Stimulated activated CD4-positive, alpha-beta T cell treated with anti-CD3 and anti-CD28 coated beads, Interleukin-2, amount 100 ng/mL, for 48 hours (primary cell): ENCODE measurements at places on chromosomes 5 and 9.

- DNase-seq: no peak
Measured at GRCh38 chr9:7192266-7192665, 434.5 kb downstream of the KDM4C start.

DNA sequence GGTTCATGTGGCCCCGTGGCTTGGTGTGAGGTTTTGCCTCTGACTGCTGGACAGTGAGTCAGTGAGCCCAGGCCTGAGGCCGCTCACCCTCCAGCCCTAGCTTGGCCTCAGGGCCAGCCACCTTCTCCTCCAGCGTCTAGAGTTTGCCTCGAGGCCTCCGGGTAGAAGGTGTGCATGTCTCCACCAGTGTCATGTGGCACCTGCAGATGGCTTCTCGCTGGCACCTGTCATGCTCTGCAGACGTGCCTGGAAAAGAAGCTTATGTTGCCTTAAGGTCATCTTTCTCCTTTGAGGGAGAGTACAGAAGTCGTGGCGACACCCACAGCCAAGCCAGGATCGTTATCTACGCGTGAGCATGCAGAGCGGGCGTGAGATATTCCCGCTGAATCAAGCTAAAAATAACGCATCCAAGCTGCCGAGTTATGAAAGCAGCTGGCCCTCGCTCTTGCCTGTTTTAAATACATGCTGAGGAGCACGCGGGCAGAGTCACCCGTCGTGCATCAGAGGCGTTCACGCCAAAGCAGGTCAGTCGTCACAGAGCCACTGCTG is 79.7 kb upstream of the FCN2 start:
- DNase-seq: no peak

DNA sequence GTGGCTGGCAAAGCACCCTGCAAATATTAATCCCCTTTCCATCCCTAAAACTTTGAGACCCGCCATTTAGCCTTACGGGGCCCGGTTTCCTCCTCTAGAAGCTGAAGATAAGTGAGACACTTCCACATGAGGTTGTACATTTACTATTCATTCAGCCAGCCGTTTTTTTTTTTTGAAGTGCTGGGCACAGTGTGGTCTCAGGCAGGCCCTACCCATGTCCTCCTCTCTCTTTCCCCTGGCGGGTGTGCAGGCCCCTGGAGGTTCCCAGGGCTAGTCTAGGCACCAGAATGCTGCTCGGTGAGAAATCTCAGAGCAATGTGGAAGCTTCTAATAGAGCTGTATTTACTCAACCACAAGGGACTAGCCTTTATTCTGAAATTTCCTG is 107.4 kb upstream of the LARP1 start:
- DNase-seq: no peak

GRCh38 chr5:38723426-38723825 is 122.4 kb upstream of the OSMR start:
- no peak for DNase-seq

GRCh38 chr9:117938896-117939295 is 234.7 kb downstream of the TLR4 start:
- no peak for DNase-seq

DNA sequence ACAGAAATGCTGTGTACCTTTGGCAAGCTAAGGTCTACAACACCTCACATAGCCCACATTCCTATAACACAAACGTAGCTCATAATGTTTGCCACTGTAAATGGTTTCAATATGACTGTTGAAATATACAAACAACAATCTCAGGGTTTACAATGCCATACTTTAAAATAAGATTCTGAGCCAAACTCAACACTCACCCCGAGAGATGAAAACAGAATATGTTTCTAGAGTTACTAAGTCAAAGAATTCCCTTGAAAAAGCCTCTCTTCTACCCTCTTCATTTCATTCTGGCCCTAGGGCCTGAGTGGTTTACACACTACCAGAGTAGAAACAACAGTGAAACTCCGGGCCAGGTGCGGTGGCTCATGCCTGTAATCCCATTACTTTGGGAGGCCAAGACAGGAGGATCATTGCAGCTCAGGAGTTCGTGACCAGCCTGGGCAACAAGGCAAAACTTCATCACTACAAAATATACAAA is 72.6 kb downstream of the MYO10 start:
- no peak for DNase-seq

DNA sequence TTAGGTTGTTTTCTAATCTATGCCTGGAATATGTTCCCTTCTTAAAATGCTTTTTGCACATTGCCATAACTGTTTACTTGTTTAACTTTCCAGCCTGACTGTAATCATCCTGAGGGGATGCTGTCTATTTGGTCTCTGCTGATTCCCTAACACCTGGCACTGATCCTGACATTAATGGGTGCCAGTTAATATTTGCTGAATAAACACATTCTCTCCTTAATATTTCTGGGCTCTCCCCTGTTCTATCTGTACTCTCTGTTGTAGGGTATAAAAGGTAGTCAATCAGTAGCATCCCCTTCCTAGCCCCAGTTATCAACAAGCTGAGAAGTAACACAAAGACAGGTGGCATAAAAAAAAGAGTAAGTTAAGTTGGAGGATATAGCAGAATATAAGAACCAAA is 21.3 kb upstream of the SLC31A2 start:
- no peak for DNase-seq

DNA sequence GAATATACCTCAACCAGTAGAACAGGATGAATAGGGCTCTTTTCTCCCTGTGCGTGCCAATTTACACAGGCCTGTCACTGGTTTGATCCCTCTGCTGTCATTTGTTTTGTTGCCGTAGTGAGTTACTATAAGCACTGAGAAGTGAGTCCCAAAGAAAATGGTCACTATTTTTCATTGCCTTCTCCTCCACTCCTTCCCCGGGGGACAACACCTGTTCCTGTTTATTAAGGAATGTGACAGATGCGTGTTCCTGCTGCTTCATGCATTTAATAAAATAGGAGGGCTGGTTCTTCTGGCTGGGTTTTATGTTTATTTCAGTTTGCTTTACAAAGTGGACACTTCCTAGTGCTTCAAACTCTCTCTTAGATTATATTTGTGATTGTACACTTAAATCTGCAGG is 6.4 kb downstream of the THBS4 start:
- no peak for DNase-seq

DNA sequence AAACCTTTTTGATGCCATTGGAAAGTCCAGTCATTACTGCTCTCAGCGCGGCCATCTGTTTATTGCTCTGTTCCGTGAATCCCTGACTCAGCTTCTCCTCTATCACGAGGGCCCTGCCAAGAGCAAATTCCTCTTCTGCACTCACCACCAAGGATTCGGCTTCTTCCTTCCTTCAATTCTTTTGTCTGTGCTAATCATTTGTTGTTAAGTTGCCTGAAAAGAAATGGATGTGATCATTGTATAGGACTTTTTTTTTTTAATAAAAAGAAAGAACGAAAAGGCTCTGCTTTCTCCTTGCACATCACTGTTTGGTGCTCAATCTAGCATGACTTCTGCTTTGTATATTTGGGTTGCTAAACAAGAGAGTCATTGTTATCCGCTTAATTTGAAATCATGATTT is 128.7 kb upstream of the PIK3R1 start:
- DNase-seq: no peak

DNA sequence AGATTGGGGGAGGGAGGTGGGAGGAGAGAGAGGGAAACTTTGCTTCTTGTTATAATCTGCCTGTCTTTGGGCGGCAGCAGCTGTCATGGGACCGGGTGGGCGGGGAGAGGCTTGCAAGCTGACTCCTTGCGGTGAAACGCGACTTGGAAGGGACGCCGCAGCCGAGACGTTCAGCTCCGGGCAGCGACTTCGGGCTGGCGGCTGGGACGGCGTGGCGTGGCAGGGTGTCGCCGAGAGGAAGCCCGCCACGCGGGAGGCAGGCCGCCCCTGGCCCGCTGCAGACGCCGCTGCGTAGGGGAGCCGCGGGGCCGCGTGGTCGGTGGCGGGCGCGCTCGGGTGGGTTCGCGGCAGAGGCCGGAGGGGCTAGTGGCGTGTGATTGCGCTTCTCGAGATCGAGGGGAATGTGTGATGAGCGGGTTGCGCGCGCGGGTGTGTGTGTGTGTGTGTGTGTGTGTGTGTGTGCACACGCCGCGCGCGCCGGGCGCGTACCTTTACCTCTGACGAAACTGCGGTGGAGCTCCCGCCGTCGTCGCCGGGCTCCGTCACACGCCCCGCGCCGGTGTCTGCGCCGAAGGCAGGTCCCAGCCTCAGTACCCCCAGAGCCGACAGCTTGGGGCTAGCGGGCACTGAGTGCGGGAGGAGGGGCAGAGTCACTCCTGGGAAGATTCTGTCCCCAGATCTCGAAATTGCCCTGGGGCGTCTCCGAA is 1.7 kb downstream of the PPARGC1B start:
- peak; percentile 73 for DNase-seq

DNA sequence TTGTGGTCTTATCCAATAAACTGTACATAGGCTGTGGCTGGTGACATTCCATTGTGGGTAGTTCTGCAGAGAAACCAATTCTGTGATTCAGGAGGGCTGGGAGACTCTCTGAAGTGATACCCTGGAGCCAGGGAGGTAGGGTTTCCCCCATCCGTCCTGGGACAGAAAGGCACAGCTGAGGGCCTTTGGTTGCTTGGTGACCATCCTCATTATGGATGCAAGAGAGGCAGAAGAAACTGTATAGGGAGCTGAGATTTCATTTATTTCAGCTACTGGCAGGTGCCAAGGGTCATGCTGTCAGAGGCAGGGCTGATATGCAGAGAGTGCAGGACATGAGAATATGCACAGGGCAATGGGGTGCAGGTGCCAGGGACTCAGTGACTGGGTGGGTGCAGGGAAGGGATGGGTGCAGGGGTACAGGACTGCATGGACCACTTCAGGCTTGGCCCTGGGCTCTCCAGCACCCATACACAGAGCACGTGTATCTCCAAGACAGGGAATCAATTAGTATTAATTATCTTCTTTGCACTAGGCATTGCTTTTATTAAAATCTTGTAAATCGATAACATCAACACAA is 236.5 kb downstream of the ICE1 start:
- no peak for DNase-seq
